AG04449 (cell line): ENCODE measurements at places on chromosomes 5 and 9.

GRCh38 chr5:77620405-77620804, 18.1 kb downstream of the OTP start:
- DNase-seq: no peak

- DNase-seq: no peak
These were observed 22.0 kb upstream of the ARHGAP26 start for GRCh38 chr5:142748132-142748531.

DNA sequence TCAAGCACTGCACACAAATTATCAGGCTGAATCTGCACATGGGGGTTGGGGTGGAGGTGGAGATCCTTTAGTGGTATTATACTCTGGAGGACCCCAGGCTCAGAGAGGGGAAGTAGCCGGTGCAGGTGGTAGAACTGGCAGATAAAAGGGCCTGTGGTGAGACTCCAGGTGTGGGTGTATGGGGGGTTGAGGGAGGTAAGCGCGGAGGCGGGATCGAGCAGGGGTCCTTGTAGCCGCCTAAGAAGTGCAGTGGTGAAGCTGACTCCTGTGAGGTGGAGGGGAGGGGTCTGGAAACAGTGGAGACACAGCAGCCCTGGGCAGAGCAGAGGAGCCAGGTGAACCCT, 841 bp downstream of the ACSL6 start:
- no peak for DNase-seq

GRCh38 chr5:11785771-11786352, 118.4 kb downstream of the CTNND2 start:
- no peak for DNase-seq

- DNase-seq: no peak
These were observed 175.3 kb upstream of the TBC1D2 start for GRCh38 chr9:98430535-98431292.

GRCh38 chr9:84137968-84138367, 157.4 kb downstream of the RMI1 start:
- DNase-seq: no peak

GRCh38 chr5:34863946-34864345, 25.0 kb downstream of the TTC23L start:
- DNase-seq: no peak

DNA sequence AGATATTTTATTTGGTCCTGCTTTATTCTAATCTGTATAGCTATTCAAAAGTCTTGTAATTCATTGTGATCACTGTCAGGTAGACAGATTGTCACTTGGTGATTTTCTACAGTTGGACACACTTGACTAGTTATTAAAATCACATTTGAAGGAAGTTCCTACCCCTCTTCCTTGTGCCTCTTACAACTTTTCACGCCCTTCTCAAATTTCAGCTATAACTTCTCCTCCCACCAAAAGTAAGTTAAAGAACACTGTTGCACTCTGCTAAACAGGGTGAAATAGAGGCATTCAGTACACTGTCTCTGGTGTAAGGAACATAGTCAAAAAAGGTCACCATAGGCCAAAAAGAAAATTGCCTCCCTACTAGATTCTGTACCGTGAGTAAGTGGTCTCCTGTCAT, 142.1 kb upstream of the POU5F2 start:
- DNase-seq: no peak

DNA sequence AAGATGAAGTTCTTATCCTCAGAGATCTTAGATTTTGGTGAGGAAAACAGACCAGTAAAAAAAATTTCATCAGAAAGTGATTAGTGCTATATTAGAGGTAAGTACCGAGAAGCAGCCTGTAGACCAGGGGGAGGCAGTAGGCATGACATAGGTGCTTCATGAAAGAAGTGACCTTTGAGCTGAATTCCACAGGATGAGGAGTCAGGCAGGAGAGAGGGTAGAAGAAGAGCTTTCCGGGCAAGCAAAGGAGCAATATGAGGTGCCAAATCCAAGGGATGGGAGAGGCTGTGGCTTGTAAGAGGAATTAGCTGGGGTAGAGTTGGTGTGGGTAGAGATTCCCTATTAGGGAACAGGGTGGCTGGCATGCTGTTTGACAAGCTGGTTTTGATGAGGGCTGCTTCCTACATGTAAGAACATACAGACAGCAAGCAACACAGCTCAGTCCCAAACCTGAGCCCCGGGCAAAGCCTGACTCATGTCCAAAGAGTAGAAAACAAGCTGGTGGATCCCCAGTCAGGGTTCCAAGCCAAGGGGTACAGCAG, 48.4 kb upstream of the PWWP2A start:
- no peak for DNase-seq

DNA sequence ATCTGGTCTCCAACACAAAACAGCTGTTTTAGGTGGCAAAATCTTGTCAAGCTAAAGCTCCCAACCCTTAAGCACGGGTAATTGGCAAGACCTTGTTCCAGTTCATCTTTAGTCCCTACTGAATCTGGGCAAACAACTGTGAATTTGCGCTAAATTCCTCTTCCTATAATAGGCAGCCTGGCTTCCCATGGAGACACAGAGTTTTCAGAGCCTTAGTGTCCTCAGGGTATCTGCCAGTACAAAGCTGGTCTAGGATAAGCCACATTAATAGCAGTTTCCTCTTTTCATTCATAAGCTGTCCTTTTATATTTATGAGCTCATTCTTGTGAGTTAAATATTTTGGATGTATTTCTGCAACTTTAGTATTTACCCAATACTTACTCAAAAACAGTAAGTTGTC, 59.5 kb downstream of the FGF10 start:
- no peak for DNase-seq

DNA sequence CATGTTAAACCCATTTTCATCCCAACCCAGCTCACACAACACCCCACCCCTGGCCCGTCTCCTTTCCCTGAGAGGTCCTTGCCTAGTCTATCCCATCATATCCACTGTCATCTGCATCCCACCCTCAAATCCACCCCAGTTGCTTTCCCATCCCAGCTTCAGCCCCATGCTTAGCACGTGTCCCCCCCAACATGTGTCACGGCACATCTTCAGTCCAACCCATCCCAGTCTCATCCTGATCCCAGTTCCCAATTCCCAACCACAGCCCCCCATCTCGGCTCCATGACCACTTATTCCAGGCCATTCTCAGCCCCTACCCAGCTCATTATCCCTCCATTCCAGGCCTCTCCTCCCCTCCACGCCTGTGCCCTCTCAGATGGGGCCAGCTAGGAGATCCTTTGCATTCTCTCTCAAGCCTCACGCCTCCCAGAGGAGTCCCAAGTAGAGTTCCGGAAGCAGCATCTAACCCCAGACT, 605 bp upstream of the DBN1 start:
- DNase-seq: no peak

GRCh38 chr5:79399046-79399445, 114.9 kb downstream of the HOMER1 start:
- DNase-seq: no peak

DNA sequence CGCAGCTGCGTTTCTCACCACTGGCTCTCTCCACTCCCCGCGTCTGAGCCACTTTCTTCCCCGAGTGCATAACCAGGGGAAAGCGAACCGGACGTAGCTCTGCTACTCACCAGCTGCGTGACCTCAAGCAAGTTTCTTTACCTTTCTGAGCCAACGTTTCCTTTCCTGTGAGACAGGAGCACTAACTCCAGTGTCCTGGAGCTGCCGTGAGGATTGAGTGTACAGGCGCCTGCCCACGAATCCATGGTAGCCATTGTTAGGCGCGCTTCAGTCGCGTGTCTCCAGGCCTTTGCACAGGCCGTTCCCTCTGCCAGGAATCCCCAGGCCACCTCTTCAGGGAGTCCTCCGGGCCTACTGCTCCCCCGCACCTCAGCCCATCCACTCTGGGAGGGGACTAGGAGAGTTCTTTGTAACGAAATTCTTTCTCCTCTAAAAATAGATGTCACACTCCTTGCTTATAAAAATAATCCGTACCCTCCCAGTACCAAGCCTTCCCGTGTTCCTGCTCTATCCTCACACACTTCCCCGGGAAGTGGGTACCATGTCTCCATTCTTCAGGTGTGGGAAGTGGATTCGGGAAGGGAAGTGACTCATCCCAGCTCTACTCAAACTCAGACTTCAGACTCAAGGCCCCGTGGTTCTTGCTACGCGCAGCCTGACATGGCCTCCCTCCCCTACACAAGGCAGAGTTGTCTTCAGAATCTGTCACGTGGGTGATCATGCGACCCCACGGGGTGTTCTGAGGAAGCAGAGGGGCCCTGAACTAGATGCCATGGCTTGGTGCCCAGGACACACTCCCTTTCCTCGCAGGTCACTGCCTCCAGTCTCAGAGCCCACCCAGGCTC, 16.1 kb upstream of the CRB2 start:
- DNase-seq: no peak

GRCh38 chr9:16092142-16093091, 539.6 kb downstream of the CCDC171 start:
- DNase-seq: no peak

GRCh38 chr5:39624268-39624886, 199.6 kb upstream of the DAB2 start:
- DNase-seq: no peak

- no peak for DNase-seq
These were observed 19.8 kb upstream of the NSD1 start for GRCh38 chr5:177113566-177114424.

DNA sequence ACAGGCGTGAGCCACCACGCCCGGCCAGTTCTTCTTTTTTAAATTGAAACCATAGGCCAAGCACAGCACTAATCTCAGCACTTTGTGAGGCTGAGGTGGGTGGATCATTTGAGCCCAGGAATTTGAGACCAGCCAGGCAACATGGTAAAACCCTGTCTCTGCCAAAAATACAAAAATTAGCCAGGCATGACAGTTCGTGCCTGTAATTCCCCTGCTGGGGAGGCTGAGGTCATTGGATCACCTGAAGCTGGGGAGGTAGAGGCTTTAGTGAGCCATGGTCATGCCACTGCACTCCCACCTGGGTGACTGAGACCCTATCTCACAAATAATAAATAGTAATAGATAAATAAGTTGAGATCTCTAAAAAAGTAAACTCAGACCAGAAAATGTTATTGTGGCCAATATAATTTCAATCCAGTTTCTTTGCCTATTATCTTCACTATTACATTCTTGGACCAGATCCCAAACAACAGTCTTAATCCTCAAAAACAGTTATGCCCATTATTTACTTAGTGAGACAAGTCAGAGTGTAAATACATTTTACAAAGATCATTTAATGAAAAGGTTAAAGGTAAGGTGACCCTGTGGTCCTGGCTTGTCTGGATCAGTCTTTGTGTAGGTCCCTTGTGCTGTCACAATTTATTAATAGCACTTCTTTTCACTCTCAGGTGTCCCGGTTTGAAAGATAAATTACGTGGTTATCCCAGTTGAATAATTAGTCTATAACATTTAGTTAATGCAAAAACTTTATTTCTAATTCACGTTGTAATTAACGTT, 53.6 kb downstream of the RAB24 start:
- DNase-seq: no peak

DNA sequence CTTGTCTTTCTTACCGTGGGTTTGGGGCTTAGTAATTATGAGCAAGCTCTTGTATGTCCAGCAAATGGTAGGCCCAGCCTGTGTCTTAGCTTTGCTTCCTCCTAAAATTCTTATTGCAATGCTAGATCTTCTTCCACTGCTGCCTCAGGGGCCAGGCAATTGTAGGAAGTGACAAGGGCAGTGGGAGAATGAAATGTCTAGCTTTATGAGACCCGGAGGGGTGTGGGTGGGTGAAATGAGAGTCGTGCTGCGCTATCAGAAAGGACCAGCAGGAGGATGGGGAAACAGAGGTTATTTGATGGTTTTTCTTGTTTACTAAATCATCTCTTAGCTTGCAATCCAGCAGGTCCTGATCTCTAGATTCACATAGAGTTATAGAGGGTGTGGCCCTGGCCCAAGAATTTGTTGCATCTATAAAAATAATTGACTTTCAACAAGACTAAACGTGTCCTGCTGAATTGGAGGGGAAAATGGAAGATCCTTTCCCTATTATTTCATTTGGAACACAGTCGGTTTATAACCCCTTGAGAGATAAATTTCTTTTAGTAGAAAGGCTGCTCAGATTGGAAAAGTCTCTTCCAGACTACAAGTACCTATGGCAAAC, 43.7 kb downstream of the ZNF366 start:
- DNase-seq: no peak

DNA sequence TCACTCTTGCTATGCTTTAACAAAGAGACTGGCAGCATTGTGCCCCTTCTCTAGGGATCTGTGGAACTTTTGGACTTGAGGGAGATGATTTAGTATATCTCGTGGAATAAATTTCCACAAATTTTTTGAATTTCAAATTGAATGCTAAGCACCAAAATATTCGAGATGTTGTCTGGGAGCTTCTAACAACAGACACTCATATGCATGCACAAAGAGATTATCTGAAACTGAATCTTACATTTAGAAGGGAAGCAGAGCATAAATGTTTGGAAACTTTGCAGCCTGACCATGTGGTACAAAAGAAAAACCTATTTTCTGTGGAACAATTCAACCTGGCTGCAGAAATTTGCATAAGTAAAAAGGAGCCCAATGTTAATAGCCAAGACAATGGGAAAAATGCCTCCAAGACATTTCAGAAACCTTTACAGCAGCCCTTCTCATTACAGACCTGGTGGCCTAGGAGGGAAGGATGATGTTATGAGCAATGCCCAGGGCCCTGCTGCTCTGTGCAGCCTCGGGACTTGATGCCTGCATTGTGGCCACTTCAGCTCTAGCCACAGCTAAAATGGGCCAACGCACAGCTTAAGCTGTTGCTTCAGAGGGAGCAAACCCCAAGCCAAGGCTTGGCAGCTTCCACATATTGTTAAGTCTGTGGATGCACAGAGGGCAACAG, 285.8 kb upstream of the FAM174A start:
- no peak for DNase-seq

DNA sequence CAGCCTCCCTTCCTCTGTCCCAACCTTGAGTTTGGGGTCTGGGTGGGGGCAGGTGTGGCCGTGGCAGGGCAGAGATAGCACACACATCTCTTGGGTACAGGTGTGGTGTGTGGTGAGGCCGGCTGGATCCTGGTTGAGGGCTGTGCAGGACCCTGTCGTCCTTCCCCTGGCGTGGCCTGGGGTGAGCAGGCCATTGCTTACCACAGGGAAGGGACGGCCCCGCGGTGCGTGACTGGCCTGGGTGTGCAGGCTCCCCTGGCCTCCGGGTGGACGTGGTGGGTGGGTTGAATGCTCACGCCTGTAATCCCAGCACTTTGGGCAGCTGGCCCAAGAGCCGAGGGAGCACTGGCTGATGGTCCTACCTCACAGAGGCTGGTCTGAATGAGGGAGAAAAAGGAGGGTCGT, 1.2 kb downstream of the ARRDC1 start:
- DNase-seq: no peak

GRCh38 chr5:145056800-145057199, 778.3 kb downstream of the PRELID2 start:
- no peak for DNase-seq

GRCh38 chr9:93922535-93922934, 32.6 kb downstream of the BARX1 start:
- DNase-seq: no peak

GRCh38 chr5:142820447-142820846, 50.3 kb downstream of the ARHGAP26 start:
- no peak for DNase-seq

- DNase-seq: no peak
These were observed 72.7 kb upstream of the NFIL3 start for GRCh38 chr9:91496351-91496750.
